ENCODE measurements at places on chromosomes 4 and X.
A peak's percentile ranks its signal among the peaks of the same experiment; 100 is the strongest.

DNA sequence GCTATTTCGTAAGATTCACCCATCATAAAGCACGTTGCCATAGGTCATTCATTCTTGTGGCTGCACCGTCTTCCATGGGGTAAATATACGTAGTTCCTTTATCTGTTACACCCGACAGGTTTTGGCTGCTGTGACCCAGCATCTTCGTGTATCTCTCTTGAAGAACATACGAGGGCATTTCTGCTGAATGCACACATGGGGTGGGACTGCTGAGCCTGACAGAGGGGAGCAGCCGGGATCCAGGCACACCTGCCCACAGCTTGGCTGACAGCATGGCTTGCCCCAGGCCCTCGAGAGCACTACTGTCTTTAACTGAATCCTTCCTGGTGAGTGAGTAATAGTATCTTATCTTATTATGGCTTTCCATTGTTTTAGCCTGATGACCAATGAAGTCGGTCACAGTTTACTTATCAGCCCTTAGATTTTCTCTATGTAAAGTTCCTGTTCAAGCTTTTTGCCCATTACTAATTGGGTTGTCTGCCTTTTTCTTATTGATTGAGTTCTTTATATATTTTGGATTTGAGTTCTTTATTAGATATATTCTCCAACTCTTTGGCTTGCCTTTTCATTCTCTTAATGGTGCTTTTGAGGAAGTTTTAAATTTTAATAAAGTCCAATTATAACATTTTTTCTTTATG is 45.0 kb upstream of the MXD4 start:
- DNase-seq = no peak

DNA sequence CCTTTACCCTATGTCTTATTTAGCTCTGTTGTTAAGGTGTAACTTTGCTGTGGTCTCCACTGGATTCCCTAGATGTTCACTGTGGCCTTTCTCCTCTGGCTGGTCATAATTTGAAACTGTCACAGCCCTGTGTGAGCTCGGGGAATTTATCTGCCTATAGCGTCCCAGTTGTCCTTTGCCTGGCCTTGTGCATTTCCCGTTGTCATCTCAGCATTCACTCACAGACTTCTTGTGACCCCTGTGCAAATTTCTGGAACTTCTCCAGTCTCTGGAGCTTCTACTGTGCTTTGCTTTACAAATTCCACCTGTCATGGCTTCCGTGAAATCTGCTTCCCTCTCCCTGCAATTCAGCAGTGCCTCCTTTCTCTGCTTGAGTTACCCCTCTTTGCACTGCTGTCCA is 106.7 kb downstream of the WWC2 start:
- DNase-seq = no peak

GRCh38 chr4:162782096-162782777 is 384.5 kb downstream of the NAF1 start:
- DNase-seq = no peak

DNA sequence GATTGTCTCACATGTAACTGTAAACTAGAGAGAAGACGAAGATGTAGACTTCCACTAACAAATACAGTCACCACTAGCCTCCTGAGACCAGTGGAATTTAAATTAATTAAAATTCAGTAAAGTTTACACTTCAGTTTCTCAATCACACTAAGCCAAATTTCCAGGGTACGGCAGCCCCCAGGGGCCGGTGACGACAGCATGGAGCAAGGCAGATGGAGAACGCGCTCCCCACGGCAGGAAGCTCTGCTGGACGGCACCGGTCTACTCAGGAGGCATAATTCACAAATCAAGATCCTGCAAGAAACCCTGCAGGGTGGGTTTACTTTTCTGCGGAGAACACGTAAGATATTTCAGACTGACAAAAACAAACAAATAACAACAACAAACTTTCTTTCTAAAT is 80.7 kb downstream of the FAT1 start:
- no peak for DNase-seq

DNA sequence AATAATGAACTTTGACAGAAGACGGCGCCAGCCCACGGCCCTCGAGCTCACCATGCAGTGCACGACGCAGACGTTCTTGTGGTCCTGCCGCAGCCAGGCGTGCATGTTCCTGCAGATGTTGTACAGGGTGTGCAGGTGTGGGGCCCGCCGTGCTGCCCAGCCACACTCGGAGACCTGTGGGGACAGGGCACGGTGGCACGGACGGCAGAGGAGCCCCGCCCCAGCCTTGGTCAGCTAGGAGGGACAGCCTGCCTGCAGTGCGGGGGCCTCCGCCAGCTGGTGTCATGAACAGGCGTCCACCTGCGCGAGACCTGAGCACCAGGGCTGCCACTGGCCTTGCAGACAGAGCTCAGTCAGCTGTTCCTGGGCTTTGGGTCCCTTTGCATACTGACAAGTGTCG is 49.5 kb downstream of the GAK start:
- no peak for DNase-seq

GRCh38 chr4:98905839-98906238 is 23.1 kb downstream of the EIF4E start:
- no peak for DNase-seq

GRCh38 chr4:139609647-139610046 is 53.6 kb upstream of the SETD7 start:
- peak; percentile 24 for DNase-seq

- DNase-seq = no peak
Observed at GRCh38 chr4:155441475-155441874, 64.7 kb upstream of the MAP9 start.

DNA sequence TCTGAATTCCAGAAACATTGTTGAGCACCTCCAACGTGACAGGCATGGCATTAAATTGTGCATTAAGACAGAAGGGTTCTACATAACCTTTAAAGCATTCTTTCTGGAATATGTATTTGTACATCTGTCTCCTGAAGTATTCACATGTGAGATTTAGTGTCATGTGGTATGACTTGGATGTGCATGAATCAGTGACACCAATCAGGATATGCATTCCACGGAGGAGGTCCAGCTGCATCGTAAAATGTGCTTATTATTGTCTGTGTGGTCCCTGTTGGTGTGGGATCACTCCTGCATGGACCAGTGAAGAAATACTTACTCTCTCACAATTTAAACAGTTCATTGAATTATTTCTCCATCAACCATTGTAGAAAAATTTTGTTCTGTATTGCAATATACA is 149.0 kb downstream of the MID1 start:
- no peak for DNase-seq

GRCh38 chrX:115311601-115312001 is 22.1 kb downstream of the LUZP4 start:
- DNase-seq = no peak

DNA sequence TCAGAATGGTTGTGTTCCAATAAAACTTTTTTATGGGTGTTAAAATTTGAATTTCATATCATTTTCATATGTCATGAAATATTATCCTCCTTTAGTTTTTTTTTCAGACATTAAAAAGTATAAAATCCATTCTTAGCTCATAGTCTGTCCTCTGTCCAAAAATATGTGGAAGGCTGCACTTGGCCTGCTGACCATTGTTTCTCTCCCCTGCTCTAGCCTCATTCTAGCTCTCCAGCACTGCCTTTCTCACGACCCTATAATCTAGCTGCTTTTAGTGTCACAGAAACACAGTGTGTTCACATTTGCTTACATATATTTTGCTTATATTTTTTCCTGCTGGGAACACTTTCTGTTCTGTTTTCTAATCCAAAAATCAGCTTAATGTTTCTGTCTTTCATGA is 165.0 kb upstream of the ANK2 start:
- DNase-seq = no peak

GRCh38 chr4:88697141-88697540 is 488 bp downstream of the NAP1L5 start:
- peak; percentile 48 for DNase-seq

DNA sequence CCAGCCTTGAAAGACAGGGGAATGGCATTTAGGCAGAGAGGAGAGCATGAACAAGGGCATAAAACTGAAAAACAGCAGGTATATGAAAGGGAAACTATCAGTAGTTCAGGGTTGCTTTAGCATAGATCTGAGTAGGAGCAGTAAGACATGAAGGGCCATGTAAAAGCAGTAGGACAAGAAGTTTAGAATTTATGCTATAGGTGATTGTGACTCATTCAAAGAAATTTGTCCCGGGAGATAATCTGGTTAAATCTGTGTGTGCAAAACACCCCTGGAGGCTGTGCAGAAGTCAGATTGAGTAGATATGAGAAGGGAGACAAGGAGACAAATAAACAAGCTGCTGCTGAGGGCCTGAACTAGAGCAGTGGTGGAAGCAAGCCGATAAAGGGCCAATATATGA is 109.1 kb upstream of the BMP3 start:
- no peak for DNase-seq

- no peak for DNase-seq
Observed at GRCh38 chrX:68049466-68049865, 383.8 kb downstream of the OPHN1 start.

DNA sequence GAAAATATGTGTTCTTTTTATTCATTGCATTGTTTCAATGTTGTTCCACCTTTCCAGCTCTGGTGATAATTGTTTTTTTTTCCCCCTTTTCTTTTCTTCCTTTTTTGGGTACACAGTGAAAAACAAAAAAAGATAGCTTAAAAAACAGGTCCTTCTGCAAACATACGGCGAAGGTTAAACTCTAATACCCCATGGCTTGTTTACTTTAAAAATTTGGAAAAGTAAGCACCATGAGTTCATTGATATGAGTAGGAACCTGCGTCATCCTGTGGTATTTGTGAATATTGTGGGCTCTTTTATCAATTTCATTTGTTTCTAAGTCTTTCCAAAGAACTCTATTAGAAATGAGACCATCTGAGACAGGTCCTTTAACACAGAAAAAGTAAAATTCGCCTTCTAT is 123.5 kb downstream of the CHRNA9 start:
- DNase-seq = no peak

- DNase-seq = no peak
Observed at GRCh38 chr4:9808077-9808476, 26.6 kb downstream of the DRD5 start.

GRCh38 chr4:127525608-127526007 is 107.1 kb upstream of the INTU start:
- DNase-seq = no peak

- no peak for DNase-seq
Observed at GRCh38 chr4:123997776-123998449, 601.3 kb downstream of the SPRY1 start.

- DNase-seq = no peak
Observed at GRCh38 chrX:41946235-41946634, 22.9 kb upstream of the CASK start.

DNA sequence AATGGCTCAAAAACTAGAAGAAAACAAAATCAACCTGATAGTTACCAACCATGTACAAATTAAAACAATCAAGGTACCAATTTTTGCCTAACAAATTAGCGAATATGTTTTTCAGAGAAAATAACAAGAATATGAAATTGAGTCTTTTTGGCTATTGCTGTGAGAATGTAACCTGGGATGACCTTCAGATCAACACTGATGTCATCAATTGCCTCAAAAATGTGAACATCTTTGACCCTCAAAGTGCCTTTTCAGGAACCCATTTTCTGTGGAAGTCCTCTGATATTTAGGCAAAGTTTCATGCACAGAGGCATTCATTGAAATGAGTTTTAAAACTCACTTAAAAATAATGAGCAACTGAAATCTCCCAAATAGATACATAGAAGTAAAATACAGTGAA is 6.1 kb downstream of the RELL1 start:
- no peak for DNase-seq

- no peak for DNase-seq
Observed at GRCh38 chrX:25154168-25154567, 138.4 kb upstream of the ARX start.

GRCh38 chrX:57528670-57529255 is 63.0 kb upstream of the ZXDB start:
- DNase-seq = peak; percentile 47

DNA sequence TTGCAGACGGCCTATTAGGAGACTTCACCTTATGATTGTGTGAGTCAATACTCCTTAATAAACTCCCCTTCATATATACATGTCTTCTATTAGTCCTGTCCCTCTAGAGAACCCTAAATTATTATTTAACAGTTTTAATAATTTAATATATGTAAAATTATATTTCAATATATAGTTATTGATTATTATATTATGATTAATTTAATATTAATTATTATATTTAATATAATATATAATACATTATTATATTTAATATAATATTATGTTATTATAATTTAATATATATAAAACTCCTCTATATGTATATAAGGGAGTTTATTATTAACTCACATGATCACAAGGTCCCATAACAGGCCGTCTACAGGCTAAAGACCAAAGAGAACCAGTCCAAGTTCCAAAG is 533.2 kb downstream of the ARAP2 start:
- DNase-seq = no peak

GRCh38 chr4:169372791-169373190 is 102.0 kb upstream of the SH3RF1 start:
- DNase-seq = no peak

DNA sequence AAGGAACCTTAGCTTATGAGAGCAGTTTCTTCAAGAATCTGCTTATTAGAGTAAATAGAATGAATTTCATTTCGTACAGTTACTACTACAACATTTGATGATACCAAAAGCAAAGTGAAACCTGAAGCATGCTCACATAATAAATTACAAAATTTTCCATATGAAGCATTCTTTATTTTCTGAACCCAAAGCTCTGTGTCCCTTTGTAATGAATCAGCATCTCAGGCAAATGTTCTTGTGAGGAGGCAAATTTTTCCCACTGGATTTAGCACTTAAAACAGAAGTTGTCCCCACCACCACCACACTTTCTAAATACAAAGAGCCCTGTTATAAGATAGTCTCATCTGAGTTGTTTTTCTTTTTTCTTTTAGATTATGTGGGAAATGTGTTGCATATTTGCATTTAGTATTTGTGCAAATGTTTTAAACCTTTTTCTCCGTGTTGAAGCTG is 70.7 kb upstream of the NFKB1 start:
- peak; percentile 65 for DNase-seq

DNA sequence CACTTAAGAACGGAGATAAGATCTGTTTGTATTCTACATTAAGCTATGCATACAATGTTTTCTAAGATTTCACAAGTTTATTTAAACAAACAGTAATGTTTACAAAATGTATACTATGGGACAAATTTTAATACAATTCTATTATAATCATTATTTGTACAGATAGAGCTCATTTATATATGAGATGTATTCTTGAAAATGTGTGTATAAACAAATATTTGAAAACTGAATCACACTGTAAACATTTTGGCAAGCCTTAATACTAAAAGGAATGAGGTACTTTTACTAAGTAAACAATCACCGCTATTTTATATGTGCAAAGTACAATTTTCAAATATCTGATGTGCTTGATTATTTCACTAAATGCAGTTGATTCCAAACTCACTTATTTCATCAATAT is 119.2 kb upstream of the MAB21L2 start:
- no peak for DNase-seq

- no peak for DNase-seq
Observed at GRCh38 chr4:997375-998071, 4.3 kb upstream of the SLC26A1 start.

GRCh38 chrX:55522596-55523276 is 33.1 kb upstream of the USP51 start:
- no peak for DNase-seq

DNA sequence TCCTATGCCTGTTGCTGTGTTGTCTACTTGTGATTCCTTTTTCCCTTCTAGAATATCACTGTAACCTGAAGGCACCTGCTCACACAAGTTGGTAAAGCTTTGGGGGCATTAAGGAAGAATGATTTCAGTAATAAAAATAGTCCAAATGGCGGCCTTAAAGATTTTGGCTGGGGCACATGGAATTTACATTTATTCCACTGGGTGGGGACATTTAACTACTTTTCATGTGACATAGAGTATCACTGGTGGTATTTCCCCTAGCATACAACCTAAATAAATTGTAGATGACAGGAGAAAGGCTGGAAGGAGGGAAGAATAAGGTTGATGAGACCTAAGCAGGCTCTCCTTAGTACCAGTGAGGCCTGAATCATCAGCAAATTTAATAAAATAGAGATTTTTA is 121.8 kb upstream of the EDA2R start:
- DNase-seq = peak; percentile 22

- DNase-seq = no peak
Observed at GRCh38 chrX:30910124-30910860, 21.2 kb upstream of the TAB3 start.

Measured in RKO (cell line).